Small intestine (tissue), 16 donors: ENCODE measurements at places on chromosomes 5 and 9. TPM values are rescaled to one million over a fixed set of nuclear protein-coding genes. Genes with fewer than 3 reads are reported as not detected.

DNA sequence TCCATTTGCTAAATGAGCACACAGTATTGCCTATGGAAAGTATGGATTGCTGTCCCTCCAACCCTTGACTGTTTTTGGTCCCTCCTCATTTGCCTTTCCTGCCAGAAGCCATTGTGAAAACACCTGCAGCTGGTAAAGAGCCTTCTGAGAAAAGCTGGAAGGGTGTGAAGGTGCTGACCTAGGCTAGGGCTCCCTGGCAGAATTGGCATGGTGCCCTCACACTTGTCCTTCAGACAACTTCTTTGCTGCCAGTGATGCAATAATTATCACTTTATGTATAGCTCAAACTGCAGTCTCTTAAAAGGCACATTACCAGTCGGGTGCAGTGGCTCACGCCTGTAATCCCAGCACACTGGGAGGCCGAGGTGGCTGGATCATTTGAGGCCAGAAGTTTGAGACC, 4.2 kb downstream of the TXNDC15 start:
- DNase-seq = peak; percentile 40
- no peaks in the 10 kb centered on the region for H3K27me3 ChIP-seq
- peaks cover 8% of the 10 kb centered on the region for H3K4me1 ChIP-seq
- H3K36me3 ChIP-seq = no peaks in the 10 kb centered on the region

GRCh38 chr9:126664900-126665643, 51.3 kb downstream of the LMX1B start:
- DNase-seq = no peak
- H3K27me3 ChIP-seq = peaks cover 7% of the 10 kb centered on the region
- no peak overlapping the region for H3K4me3 ChIP-seq
- H3K27ac ChIP-seq = no peak overlapping the region

NUTM2F gene
- not detected for polyA plus RNA-seq

GRCh38 chr5:72353046-72353445, 32.9 kb downstream of the PTCD2 start:
- H3K4me3 ChIP-seq = no peak overlapping the region
- DNase-seq = no peak
- H3K36me3 ChIP-seq = no peaks in the 10 kb centered on the region
- H3K4me1 ChIP-seq = no peaks in the 10 kb centered on the region
- H3K27ac ChIP-seq = no peak overlapping the region

GRCh38 chr9:33860200-33860871, 43.4 kb downstream of the UBE2R2 start:
- H3K4me1 ChIP-seq = peaks cover 4% of the 10 kb centered on the region
- no peak for DNase-seq
- H3K27me3 ChIP-seq = no peaks in the 10 kb centered on the region
- H3K36me3 ChIP-seq = no peaks in the 10 kb centered on the region

CERCAM gene
- 6.8 TPM for polyA plus RNA-seq

DNA sequence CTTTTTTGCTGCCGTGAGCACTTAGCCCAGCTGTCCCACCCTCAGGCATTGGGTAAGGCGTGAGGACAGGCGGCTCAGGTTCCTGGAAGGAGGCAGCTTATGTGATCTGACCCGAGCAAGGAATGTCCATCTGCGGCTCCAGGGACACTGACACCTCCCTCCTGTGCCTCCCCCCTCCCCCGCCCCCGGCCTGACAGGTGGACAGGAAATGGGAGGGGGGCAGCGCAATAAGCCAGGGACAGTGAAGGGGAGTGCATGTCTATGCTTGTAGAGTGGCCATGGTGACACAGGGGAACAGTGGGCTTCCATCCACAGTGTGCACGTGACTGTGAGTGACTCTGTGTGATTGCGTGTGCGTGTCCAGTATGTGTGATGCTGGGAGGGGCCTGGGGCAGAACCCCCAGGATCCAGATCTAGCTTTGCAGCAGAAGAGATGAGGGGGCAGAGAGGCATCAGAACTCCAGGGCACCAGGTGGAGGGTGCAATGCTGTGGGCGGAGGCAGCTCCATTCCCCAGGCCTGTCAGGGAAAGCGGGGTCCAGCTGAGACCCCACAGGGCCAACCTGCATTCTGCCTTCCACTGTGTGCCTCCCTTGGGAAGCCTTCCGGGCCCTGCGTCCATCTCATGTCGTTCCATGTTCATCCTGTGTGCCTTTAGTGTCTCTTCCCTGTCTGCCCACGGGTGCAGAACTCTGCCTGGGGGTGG, 30.5 kb downstream of the CNTFR start:
- no peaks in the 10 kb centered on the region for H3K36me3 ChIP-seq
- H3K27ac ChIP-seq = peak overlapping the region; percentile 22
- peaks cover 16% of the 10 kb centered on the region for H3K4me1 ChIP-seq
- no peak overlapping the region for H3K4me3 ChIP-seq
- H3K27me3 ChIP-seq = peaks cover 4% of the 10 kb centered on the region

PCDHA9 gene
- polyA plus RNA-seq = 0.01 TPM

GRCh38 chr5:143395638-143396352, 7.7 kb downstream of the NR3C1 start:
- no peaks in the 10 kb centered on the region for H3K27me3 ChIP-seq
- peaks cover 6% of the 10 kb centered on the region for H3K36me3 ChIP-seq
- no peak overlapping the region for H3K27ac ChIP-seq
- no peaks in the 10 kb centered on the region for H3K4me1 ChIP-seq
- no peak overlapping the region for H3K4me3 ChIP-seq
- no peak for DNase-seq

FBXW2 gene
- polyA plus RNA-seq = 8.5 TPM

ACOT12 gene
- 0.31 TPM for polyA plus RNA-seq

- H3K27ac ChIP-seq = no peak overlapping the region
- no peaks in the 10 kb centered on the region for H3K36me3 ChIP-seq
- H3K4me1 ChIP-seq = no peaks in the 10 kb centered on the region
- H3K27me3 ChIP-seq = no peaks in the 10 kb centered on the region
- no peak overlapping the region for H3K4me3 ChIP-seq
Observed at GRCh38 chr9:87069690-87070089, 122.4 kb upstream of the GAS1 start.

- no peak overlapping the region for H3K4me3 ChIP-seq
- no peak for DNase-seq
- no peak overlapping the region for H3K27ac ChIP-seq
Observed at GRCh38 chr5:117999939-118000549, 988.3 kb downstream of the DTWD2 start.

TIMD4 gene
- polyA plus RNA-seq = not detected
